ENCODE measurements at places on chromosomes 3 and 15.

- DNase-seq, result peak; percentile 28
These were observed 62.7 kb upstream of the SLCO3A1 start for GRCh38 chr15:91790836-91791235.

- no peak for DNase-seq
These were observed 95.3 kb downstream of the SUCLG2 start for GRCh38 chr3:67559029-67559605.

- DNase-seq, result no peak
These were observed 114.4 kb downstream of the ANP32A start for GRCh38 chr15:68706256-68706655.

DNA sequence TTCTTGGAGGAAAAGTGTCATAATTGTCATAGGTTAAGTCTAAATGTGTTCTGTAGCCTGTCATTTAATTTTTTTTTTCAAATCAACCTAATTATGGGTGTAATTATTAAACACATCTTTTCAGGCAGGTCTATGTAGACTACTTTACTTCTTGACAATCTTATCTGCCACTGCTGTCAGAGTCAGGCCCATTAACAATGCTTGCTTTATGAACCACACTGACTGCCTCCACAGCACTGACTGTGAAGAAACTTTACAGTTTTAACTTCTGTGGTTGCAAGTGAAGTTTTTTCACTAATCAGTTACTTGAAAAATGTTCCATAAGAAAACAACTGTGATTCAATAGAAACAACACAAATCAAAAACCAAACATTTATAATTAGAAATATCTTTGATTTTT lies 407.8 kb downstream of the PLCL2 start:
- DNase-seq, result no peak

DNA sequence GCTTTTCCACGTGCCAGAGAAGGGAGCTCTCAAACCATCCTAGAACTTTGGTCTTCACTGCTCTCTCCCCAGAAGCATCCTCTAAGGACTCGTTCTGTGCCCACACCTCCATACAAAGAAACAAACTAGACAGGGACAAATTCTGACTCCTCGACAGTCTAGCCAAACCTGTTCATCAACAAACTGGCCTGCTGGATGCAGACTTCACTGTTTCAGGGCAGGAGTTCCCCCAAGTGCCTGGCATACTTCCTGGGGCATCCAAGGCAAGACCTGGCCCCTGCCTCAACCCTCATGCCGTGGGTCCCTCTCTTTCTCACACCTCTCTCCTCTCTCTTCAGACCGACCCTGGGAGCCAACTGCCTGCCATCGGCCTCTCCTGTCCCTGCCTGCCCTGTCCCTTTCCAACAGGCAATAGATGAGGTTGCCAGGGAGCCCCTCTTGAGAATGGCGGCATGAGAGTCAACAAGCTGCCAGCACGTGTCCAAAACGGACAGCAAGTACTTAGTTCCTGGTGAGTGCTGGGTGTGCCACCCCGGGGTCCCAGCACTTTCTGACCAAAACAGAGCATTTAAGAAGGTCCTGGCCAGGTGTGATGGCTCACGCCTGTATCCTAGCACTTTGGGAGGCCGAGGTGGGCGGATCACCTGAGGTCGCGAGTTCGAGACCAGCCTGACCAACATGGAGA lies 79.1 kb upstream of the HES1 start:
- no peak for DNase-seq

DNA sequence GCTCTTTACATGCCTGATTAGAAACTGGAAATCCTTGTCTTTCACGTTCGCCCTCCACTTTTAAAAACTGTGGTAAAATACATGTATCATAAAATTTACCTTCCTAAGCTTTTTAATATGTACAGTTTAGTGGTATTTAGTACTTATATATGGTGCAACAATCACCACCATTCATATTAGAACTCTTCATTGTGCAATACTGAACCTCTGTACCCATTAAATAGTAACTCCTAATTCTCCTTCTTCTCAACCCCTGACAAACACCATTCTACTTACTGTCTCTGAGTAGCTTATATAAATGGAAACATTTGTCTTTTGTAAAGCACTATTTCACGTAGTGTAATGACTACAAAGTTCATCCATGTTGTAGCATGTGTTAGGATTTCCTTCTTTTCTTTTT lies 28.2 kb downstream of the GRM2 start:
- DNase-seq, result no peak

DNA sequence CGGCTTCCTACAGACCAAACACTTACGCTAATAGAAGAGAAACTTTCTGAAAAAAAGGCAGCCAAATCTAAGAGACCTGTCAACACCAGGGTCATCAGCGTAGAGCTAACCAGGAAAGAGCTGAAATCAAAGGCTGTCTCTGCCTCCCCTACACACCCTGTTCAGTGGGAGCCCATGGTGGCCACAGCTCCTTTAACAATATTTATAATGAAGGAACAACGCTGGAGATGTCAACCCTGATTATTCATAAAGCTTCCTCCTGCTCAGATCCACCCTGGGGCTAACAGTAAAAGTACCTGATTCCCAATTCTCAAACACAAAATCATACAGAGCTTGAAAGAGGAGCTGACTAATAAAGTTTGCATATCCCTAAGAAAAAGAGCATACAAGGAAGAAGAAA lies 133.7 kb downstream of the ANXA2 start:
- DNase-seq, result no peak

- no peak for DNase-seq
These were observed 38.8 kb upstream of the TNFSF10 start for GRCh38 chr3:172561897-172562640.

DNA sequence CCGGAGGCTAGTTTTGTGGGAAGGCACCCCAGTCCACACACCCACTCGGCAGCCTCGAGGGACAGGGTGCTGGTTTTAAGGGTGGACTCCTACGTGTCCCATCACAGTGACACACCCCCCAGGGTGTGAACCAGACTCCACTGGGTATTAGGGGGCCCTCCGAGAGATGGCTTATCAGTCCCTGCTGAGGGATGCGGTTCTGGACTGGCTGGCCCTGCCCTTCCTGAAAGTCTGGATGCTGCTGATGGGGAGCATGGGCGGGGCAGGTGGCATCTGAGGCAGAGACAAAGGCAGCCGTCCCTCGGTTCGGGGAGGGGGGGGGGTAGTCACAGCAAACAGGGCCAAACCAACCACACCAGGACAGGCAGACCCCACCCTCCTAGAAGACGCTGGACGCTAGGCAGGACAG lies 939 bp upstream of the ULK3 start:
- no peak for DNase-seq

GRCh38 chr3:187750006-187750512 lies 4.8 kb upstream of the BCL6 start:
- no peak for DNase-seq

GRCh38 chr15:90035095-90035839 lies 34.1 kb downstream of the ZNF710 start:
- DNase-seq, result no peak

- no peak for DNase-seq
These were observed 27.6 kb downstream of the ZNF860 start for GRCh38 chr3:32009101-32009500.

DNA sequence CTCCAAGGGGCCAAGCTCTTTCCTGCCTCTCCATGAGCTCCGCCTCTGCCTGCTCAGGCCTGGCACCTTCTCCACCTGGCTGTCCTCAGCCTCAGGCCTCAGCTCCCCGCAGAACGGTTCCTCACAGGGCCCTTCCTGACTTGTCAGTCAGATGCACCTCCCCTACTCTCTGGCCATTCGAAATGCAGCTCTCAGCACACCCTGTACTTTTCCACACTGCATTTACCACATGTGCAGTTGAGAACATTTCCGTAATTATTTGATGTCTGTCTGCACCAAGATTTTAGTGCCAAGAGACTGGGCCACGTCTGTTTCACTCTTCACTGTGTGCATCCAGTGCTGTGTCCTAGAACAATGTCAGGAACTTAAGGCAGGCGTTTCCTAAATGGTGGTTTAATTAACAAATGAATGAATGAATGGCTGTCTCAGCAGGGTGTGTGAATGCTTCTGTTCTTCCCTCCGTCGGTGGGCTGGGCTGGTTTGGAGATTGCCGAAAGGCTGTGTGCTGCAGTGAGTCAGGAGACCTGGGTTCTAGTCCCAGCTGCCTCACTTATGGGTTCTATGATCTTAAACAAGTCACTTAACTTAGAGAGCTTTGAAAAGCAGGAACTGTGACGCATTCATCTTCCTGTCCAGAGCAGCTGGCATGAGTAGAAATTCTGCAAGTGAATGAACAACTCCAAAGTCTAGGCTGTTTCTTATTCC lies 5.4 kb downstream of the MUC4 start:
- DNase-seq, result no peak

DNA sequence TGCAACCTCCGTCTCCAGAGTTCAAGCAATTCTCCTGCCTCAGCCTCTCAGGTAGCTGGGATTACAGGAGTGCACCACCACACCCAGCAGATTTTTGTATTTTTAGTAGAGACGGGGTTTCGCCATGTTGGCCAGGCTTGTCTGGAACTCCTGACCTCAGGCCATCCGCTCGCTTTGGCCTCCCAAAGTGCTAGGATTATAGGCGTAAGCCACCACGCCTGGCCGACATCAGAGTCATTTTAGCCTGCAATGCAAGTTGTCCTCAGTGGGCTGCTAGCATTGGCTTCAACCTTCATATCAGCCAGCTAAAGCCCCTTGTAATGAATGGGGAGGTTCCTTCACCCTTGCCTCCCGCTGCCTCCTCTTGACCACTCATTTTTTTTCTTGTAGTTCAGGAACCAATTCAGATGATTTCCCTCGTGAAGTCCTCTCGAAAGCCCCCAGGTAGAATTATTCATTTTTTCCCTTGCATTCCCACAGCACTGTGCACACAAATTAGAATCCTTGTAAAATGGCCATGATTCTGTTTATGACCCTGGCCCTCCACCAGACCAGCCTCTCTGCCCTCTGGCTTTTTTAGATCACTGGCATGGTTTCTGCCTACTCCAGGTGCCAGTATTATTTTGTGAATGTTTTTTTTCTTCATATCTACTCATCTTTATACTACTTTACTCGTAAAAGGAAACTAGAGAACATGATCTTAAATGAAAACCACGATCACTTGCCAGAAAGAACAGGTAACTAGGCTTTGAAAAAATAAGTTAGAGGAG lies 29.1 kb downstream of the FLNB start:
- DNase-seq, result no peak

GRCh38 chr3:71055257-71056001 lies 528.1 kb downstream of the FOXP1 start:
- no peak for DNase-seq

GRCh38 chr15:65948383-65948782 lies 79.1 kb downstream of the RAB11A start:
- DNase-seq, result no peak

GRCh38 chr3:127655641-127656040 lies 17.1 kb upstream of the ABTB1 start:
- peak; percentile 50 for DNase-seq

GRCh38 chr3:125019271-125019670 lies 36.5 kb downstream of the HEG1 start:
- DNase-seq, result no peak

DNA sequence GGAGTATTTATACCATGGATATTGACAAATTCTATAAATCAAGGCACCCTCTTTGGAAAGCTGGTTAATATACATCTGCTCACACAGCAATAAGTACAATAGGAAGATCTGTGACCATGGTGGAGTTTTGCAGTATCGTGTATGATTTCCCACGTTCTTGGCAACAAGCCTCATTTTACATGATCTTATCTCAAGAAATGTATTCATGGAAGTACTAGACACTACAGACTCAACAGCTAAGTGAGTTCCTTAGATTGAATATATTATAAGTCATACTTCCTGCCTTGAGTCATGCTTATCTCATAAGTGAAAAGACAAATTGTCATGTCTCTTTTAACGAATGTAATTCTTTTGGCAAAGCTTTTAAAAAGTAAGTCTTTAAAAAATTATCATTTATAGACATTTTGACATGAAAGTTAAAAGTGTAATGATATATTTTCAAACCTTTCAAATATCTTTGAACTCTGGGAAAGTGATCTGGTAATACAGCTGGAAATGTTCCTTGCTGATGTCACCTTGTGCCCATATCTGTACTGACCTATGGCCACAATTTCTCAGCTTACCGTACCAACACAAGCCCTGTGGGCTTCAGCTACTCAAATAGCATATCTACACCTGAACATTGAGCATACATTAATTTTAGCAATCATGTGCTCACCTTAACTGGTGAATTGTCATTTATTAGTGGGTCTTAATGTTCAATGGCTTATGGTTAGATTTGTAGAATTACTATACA lies 130.3 kb upstream of the TMC3 start:
- no peak for DNase-seq

GRCh38 chr15:33048255-33048654 lies 146.3 kb downstream of the FMN1 start:
- DNase-seq, result no peak

- no peak for DNase-seq
These were observed 20.9 kb downstream of the SLC2A2 start for GRCh38 chr3:171005648-171006047.

DNA sequence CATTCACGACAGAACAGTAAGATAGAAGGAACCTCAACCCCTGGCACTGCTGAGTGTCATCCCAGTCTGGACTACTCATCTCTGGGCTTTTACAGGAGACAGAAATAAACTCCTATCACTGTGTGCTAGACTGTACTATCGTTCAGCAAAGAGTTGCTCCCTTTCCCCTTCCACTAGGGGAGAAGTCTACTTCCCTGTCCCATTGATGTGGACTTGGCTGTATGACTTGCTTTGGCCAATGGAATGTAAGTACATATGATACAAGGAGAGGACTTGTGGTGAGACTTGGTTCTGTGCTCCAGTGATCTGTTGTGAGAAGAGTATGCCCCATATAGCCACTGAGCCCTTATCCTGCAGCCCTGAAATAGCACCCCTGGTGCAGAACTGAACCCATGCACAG lies 5.3 kb upstream of the KIF7 start:
- DNase-seq, result no peak

DNA sequence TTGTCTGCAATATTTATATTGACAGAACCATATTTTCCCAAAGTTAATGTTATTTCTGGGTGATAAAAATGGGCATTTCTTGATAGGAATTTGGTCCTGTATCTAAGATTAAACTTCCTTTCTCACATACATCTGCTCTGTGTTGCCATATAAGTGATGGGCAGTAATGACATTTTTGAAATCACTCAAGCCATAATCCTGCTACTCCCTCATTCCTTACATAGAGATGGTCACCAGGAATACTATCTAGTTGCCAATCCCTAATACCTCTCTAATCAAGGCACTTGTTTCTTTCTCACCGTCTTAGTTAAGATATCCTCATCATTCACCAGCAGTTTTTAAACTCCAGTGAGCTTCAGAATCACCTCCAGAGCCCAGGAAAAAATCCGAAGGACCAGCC lies 68.4 kb downstream of the FSIP1 start:
- no peak for DNase-seq

Data from hindlimb muscle (tissue), 1 donor.